Progenitor cell of endocrine pancreas (in vitro differentiated cells): ENCODE measurements at places on chromosomes 7 and 10. TPM values are rescaled to one million over a fixed set of nuclear protein-coding genes. Genes with fewer than 3 reads are reported as not detected.

GRCh38 chr7:68420342-68421192 lies 1177.7 kb upstream of the AUTS2 start:
- H3K27me3 ChIP-seq, result no peaks in the 10 kb centered on the region
- H3K36me3 ChIP-seq, result no peaks in the 10 kb centered on the region
- peaks cover 15% of the 10 kb centered on the region for H3K4me1 ChIP-seq

GRCh38 chr10:8873310-8873709 lies 818.8 kb downstream of the GATA3 start:
- H3K27me3 ChIP-seq, result peaks cover 15% of the 10 kb centered on the region
- DNase-seq, result no peak
- H3K4me3 ChIP-seq, result no peak overlapping the region
- H3K4me1 ChIP-seq, result no peaks in the 10 kb centered on the region
- no peak overlapping the region for H3K27ac ChIP-seq

DNA sequence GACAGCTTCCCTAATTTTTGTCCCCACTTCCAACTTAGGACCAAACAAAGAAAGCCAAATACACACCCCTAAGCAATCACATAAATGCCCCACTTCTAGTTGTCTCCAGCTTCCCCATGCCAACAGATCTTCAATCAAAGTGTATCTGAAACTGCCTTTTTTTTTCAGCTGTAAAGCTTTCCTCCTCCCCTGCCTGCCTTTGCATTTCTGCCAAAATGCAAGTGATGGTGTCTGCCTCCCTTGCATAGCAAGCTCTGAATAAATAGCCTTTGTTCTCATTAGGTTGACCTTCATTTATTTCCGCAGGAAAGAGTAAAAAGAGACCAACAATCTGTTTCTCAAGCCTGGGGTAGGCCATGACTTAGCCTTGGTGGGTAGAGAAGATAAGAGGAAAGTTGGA lies 459.4 kb downstream of the GPAM start:
- no peaks in the 10 kb centered on the region for H3K27me3 ChIP-seq
- H3K4me3 ChIP-seq, result no peak overlapping the region
- no peaks in the 10 kb centered on the region for H3K36me3 ChIP-seq
- no peak for DNase-seq

DNA sequence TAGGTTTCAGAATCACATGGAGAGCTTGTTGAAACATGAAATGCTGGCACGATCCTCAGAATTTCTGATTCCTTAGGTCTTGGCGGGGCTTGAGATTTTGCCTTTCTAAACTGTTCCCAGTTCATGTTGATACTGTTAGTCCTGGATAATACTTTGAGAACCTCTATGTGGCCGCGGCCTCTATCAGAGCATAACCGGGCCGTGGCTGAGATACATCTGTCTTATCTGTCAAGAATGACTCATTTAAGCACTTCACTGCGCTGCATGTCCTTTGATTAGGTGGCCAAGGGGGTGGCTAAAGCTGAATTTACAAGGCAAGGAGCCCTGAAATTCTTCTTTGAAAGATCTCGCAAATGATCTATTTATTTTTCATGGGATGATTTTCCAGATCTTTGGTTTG lies 66.9 kb downstream of the GALNT17 start:
- H3K27ac ChIP-seq, result no peak overlapping the region
- H3K4me1 ChIP-seq, result no peaks in the 10 kb centered on the region
- no peaks in the 10 kb centered on the region for H3K27me3 ChIP-seq
- DNase-seq, result no peak

DNA sequence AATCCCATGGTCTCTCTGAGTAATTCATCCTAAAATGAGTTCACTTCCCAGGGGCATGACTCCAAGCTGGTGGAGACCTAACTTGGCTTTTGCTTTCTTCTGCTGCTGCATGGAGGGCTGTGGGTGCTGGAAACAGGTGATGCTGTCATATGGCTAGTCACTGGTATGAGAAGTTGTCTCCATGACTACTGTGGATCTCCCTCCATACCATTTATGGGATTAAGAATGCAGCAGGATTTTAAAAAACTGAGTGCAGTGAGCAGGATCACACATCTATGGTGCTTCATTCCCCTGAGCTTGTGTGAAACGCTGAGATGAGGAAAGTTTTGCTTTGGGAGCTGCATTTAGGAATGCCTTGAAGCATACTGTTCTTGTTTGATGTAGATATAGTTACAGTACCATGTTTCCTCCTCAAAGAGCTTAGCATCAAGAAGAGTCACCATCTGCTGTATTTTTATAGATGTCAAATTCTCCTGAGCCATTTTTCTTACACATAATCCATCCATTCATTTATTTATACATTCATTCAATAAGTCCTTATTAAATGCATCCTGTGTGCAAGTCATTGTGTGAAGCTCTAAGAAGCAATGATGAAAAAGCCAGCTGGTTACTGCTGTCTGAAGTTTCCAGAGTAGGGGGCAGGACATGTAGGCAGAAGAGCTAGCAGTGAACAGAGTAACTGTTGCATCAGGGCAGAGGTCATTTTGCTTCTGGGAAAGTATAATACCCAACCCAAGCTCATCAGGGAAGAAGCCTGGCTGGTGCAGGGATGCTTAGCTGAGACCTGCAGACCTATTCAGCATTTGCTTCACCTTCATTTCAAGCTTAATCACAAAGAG lies 534.8 kb downstream of the AUTS2 start:
- H3K27me3 ChIP-seq, result no peaks in the 10 kb centered on the region
- no peak overlapping the region for H3K27ac ChIP-seq
- H3K4me1 ChIP-seq, result peaks cover 8% of the 10 kb centered on the region

DNA sequence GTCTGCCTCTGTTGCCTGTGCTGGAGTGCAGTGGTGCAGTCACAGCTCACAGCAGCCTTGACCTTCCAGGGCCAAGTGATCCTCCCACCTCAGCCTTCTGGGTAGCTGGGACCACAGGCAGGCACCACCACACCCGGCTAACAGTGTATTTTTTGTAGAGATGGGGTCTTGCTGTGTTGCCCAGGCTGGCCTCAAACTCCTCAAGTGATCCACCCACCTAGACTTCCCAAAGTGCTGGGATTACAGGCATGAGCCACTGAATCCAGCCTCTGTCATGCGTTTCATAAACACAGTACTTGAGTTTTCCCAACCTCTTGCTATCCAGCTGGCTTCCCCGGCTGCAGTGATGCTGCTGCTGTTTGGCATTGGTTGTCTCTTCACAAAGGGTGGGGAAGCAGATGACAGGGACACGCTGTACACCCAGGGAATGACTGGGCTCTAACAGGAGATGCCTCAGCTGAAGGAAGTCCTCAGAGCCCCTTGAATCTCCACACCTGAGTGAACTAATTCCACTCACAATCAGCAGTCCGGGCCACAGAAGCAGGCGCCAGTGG lies 191.5 kb downstream of the DIP2C start:
- peaks cover 3% of the 10 kb centered on the region for H3K36me3 ChIP-seq
- no peak overlapping the region for H3K4me3 ChIP-seq
- H3K27ac ChIP-seq, result no peak overlapping the region
- peaks cover 35% of the 10 kb centered on the region for H3K4me1 ChIP-seq
- H3K27me3 ChIP-seq, result no peaks in the 10 kb centered on the region

- no peaks in the 10 kb centered on the region for H3K27me3 ChIP-seq
- H3K27ac ChIP-seq, result no peak overlapping the region
- H3K4me3 ChIP-seq, result no peak overlapping the region
- DNase-seq, result no peak
These were observed 821.0 kb upstream of the IGFBP3 start for GRCh38 chr7:46741938-46742540.

The GHRHR gene
- not detected in 2 replicates for total RNA-seq

The CPA4 gene
- 4.9 and 5.1 TPM in 2 replicates for total RNA-seq

The IFIT1B gene
- not detected in 2 replicates for total RNA-seq

The TMEM229A gene
- total RNA-seq, result 0.31 TPM in 1 of 2 replicates, not detected in the other

The ZNF488 gene
- 1.0 and 1.4 TPM in 2 replicates for total RNA-seq
